ENCODE measurements at places on chromosomes 4 and X.
A peak's percentile ranks its signal among the peaks of the same experiment; 100 is the strongest.

GRCh38 chr4:112083587-112084347 is 61.5 kb upstream of the FAM241A start:
- peak; percentile 72 for DNase-seq

GRCh38 chr4:117327491-117327890 is 242.1 kb upstream of the TRAM1L1 start:
- DNase-seq: no peak

GRCh38 chr4:25800245-25800644 is 62.5 kb downstream of the SEL1L3 start:
- peak; percentile 32 for DNase-seq

DNA sequence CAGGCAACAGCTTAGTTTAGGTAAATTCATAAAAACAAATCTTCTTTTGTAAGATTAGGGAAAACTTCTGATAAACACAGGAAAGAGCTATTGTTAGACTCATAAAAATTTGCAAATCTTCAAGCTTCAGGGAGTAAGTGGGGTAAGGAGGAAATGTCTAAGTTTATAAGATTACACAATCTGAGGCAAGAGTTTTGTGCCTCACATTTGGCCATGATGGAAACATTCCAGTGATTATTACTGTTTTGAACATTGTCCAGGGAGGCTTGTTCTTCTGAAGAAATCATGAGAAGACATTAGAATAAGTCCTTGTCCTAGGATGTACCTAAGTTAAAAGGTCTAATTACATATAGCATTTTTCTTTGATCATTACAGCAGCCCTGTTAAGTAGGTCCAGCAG is 72.8 kb downstream of the MAOB start:
- peak; percentile 59 for DNase-seq

- peak; percentile 89 for DNase-seq
These were observed 57.8 kb downstream of the APBB2 start for GRCh38 chr4:41156574-41156973.

Measured in iris pigment epithelial cell (primary cell).